ENCODE measurements at places on chromosomes 13 and 19. TPM values are rescaled to one million over a fixed set of nuclear protein-coding genes. Genes with fewer than 3 reads are reported as not detected.

DNA sequence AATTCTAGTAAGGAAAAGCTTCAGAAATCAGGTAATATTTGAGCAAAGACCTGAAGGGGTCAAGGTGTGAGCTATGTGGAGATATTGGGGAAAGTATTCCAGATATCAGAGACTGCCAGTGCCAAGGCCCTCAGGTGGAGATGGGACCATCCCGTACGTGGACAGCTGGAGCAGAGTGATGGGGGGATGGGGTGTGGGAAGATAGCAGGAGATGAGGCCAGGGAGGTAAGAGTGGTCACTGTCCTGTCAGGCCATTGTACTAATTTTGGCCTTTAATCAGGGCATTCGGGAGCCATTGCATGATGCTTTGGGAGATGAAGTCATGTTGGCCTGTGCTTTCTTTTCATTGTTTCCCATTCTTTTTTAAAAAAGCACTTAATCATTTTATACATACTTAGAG is 13.1 kb upstream of the GPR18 start:
- no peak for DNase-seq

- DNase-seq: no peak
These were observed 111.4 kb upstream of the USP29 start for GRCh38 chr19:57008432-57008831.

- DNase-seq: no peak
These were observed 52.5 kb upstream of the CLDN10 start for GRCh38 chr13:95499811-95500712.

GRCh38 chr13:112693831-112694497 is 4.1 kb downstream of the ATP11A start:
- no peak for DNase-seq

- peak; percentile 89 for DNase-seq
These were observed 32.2 kb downstream of the ZNF136 start for GRCh38 chr19:12194827-12195731.

DNA sequence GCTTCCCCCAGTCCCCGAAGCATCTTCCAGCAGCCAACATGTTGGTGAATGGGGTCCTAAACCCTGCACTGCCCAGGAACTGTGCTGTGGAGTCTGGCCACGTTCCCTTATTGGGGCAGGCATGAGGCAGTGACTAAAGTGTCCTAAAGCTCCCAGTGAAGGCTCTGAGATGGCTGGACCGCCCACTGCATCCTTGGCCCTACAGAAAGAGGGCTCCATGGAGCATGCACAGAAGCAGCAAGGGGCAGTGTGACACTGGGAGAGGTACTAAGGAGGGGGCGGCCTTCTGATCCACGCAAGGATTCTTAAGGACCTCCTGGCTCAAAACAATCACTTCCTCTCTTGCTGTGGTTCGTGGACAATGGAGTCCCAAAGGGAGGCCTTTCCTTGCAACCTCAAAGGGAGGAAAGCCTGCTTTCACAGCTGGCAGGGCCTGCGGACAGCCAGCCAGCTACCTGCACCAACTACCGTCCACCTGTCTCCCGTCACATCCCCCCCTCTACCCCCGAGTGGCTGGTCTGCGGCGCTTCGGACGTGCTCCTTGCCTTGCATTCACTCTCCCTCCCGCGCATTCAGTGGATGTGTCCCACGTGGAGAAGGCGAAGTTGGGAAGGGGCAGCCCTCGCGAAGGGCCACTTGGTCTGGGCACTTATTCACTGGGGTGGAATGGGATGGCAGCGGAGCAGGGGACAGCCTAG is 63.9 kb upstream of the STARD13 start:
- DNase-seq: no peak

DNA sequence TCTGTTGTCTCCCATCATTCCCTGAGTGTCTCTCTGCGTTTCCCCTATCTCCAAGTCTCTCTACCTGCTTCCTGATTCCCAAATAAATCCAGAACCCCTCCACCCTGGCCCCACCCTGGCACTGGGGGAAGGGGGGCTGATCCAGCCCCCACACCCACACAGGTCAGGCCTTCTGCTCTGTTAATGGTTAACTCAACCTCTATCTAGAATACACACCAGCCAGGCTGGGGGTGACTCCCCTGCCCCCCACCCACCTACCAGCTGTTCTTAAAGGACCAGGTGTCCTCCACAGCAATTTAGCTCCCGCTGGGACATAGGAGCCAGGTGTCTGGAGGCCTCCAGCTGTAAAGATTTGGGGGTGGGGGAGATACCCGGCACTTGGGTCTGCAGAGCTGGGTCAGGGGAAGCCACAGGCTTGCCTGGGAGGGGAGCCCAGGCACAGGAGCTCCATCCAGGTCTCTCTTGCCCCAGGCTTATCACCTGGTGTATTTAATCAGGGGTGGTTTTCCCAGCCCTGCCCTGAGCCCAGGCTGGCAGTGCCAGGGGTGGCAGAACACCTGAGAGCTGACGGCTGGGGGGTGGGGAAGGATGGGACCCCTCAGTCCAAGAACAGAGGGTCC is 3.9 kb downstream of the IRF2BP1 start:
- DNase-seq: no peak

GRCh38 chr19:33866696-33867095 is 70.0 kb downstream of the KCTD15 start:
- no peak for DNase-seq

DNA sequence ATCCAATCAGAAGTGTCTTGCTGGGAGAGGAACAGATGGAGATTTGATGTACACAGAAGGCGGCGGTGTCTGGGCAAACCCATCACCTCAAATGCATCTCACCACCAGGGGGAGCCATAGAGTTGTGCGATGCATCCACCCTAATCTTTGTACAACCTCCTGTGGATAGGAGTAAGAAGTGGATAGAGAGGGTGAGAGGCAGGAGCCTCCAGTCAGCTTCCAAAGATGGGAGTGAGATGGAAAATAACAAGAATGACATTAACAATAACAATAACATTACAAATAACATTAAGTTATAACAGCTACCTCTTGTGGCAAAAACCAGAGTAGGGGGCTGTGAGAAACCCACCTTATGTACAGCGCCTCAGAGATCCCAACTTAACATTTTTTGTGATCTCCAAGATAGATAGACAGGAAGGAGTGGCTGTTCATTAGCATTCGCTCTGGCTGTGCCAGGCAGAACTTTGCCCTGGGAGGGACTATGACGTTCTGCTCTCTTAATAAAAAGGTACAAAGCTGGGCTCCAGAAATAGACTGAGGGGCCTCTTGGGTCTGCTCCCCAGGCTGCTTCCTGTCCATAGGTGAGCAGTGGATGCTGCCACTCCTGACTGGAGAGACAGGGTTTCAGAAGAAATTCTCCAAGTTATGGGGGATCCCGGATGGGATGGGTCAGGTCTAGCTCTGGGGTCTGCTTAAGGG is 5.2 kb upstream of the CEACAM18 start:
- DNase-seq: peak; percentile 55

DNA sequence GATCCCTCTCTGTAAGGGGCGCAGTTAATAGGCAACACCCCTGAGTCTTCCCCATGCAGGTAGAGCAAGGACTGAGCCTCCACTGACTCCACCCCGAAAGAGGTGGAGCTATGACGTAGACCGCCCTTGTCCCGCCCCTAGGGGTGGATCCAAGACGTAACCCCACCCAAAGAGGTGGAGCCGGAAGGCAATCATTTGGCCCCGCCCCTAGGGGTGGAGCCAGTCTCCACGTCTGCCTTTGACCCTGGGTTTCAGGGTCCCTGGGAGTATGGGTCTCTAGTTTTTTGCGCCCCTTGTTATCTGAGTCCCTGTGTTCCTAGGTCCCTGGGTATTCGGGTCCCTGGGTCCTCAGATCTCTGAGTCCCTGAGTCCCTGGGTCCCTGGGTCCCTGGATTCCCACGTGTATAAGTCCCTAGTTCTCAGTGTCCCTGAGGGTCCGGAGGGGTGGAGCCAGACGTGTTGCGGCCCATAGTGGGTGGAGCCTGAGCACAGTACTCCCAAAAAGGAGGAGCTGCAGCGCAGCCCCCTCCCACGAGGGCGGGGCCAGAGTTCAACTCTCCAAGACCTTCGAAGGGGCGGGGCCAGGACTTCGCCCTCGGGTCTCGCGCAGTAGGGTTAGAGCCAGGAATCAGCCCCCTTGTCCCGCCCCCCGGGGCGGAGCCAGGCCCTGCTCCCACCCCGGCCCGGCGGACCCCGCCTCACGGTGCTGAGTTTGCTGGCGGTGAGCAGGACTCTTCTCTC is 5.3 kb downstream of the DENND1C start:
- DNase-seq: peak; percentile 51

DNA sequence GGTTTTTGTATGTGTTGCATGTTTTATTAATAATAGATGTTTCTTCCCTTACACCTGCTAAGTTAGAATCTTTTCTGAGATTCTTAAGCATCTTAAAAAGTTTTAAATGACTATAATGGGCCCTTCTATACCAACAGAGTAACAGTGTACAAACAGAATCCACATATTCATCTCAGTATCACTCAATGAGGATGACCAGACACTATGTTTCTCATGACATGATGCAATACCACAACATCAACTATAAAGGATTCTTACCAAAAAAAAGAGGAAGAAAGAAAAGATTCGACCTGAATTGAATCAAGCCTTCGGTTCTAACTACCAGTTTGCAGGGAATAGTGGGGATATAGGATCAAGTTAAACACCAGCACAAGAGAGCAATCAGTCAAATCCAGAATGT is 56.5 kb downstream of the INTS6 start:
- DNase-seq: peak; percentile 51

GRCh38 chr13:52743988-52744387 is 4.4 kb upstream of the CNMD start:
- peak; percentile 40 for DNase-seq

DNA sequence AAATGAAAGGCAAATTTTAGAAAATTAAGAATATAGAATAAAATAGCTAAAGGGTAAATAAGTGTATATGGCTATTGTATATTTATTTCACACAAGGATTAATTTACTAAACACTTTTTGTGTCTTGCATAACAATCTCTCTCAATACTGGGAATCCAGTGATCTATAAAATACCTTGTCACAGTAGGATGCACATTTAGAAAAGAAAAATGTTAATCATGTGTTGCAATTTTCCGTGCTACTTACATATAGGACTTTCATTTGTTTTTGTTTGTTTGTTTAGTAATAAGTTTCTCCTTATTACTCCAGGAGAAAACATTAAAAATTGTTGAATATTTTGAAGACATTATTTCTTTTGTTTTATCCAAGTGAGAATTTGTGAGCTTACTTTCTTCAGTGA is 1533.3 kb downstream of the SLITRK5 start:
- DNase-seq: no peak

GRCh38 chr13:39401756-39402155 is 201.2 kb downstream of the LHFPL6 start:
- DNase-seq: peak; percentile 52

GRCh38 chr13:98216135-98216565 is 39.1 kb upstream of the RNF113B start:
- DNase-seq: no peak

DNA sequence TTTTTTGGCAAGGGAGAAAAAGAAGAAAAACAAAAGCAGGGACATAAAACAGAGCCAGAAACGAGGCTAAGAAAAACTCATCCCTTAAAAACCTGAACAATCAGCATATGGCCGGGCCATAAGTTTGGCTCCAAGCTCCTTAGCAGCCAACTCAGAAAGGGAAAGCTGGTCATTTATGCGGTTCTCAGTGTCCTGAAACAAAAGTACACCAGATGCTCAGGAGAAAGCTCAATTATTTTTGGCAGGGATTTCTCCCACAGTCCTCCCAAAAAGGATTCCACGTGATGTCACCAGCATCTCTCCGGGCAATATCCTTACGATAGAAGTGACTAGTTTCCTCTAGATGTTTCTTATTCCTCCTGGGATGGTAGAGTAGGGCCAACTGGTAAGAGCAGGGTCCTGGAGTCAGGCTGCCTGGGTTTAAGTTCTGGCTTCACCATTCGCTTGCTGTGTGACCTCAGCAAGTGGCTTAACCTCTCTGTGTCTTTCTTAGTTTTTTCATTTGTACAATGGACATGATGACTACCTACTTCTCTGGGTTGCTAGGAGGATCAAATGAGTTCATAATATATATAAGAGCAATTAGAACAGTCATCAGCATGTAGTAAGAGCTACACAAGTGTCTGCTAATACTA is 34.0 kb downstream of the PIN1 start:
- no peak for DNase-seq

DNA sequence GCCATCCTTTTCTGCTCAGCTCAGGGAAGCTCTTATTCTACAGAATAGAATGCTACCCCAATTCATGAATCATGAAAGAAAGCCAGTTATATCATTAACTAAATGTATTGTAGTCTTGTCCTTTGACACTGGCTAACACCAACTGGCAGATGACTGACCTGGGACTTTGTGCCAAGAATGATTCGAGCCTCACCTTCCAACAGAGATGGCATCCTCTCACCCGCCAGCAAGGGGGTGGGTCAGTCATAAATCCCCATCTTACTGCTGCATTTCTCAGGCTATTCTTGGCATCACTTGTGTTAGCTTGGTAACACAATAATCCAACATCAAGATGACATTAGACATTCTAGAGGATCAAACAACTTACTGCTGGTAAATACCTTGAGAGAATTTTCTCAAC is 1239.8 kb upstream of the MIR17HG start:
- no peak for DNase-seq

DNA sequence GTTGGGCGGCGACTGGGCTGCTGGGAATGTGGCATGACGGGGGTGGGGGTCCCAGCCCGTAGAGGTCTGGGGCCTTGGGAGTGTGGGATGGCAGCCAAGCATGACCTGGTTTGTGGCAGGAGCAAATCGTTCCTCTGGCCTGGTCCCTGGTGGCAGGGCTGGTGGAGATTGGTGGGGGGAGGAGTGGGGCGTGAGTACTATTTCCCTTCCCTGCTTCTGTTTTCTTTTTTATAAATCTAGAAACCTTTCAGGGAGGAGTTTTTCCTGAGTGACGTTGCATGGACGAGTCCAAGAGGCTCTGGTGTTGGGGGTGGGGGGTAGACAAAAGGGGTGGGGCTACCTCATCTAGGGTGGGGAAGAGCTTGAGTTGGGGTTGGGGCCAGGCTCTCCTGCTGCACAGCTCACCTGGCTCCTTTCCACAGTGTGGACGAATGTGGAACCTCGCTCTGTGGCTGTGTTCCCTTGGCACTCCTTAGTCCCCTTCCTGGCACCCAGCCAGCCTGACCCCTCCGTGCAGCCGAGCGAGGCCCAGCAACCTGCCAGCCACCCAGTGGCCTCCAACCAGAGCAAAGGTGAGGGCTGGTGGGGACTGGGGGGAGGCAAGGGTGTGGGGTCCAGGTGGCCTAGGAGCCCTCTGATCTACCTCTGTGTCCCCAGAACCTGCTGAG is 15.4 kb upstream of the PRR19 start:
- no peak for DNase-seq

The GPC6 gene
- 0.54 TPM for total RNA-seq

The LHB gene
- total RNA-seq: not detected

The TMEM255B gene
- 0.54 TPM for total RNA-seq

The TNNT1 gene
- not detected for total RNA-seq

The LGI4 gene
- 0.27 TPM for total RNA-seq

Data from hematopoietic multipotent progenitor cell (in vitro differentiated cells).